ENCODE measurements at places on chromosomes 16 and 17.

DNA sequence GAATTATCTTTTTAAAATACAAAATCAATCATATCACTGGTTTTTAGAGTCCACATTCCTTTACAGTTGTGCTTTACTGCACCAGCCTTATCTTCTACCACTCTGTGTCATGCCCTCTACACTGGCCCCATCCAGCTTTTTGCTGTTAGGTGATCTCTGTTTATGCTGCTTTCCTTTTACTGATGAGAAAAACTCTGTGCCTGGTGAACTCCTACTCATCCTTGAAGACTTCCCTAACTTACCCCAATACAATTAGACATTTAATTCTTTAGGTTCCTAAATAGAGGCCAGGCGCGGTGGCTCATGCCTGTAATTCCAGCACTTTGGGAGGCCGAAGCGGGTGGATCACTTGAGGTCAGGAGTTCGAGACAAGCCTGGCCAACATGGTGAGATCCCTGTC is 64.6 kb downstream of the MRTFB start:
- no peak for DNase-seq

- no peak for DNase-seq
These were observed 29.1 kb downstream of the AKAP1 start for GRCh38 chr17:57114085-57114673.

- DNase-seq = no peak
These were observed 59.6 kb downstream of the HAPSTR1 start for GRCh38 chr16:9151074-9151473.

DNA sequence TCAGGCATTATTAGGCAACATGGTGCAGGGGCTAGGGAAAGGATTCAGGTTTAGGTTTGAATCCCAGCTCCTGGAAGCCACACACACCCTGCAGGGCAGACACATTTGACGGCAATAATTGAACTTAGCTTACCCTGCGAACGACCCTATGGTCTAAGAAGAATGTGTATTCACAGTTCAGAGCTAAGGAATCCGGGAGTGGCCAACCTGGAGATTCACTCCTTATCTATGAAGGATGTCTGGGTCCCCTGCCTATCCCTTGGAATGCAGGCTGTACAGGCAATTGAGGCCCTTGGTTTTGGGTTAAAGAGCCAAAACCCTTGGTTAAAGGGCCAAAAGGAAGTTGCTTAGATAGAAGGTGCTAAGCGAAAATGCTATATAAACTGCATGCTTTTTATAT is 2.9 kb upstream of the SYT17 start:
- DNase-seq = no peak

GRCh38 chr17:73791121-73791520 is 146.9 kb upstream of the SDK2 start:
- no peak for DNase-seq

- no peak for DNase-seq
These were observed 58.3 kb downstream of the B9D1 start for GRCh38 chr17:19304209-19304608.

- peak; percentile 26 for DNase-seq
These were observed 3.9 kb downstream of the SPATA20 start for GRCh38 chr17:50550661-50551432.

DNA sequence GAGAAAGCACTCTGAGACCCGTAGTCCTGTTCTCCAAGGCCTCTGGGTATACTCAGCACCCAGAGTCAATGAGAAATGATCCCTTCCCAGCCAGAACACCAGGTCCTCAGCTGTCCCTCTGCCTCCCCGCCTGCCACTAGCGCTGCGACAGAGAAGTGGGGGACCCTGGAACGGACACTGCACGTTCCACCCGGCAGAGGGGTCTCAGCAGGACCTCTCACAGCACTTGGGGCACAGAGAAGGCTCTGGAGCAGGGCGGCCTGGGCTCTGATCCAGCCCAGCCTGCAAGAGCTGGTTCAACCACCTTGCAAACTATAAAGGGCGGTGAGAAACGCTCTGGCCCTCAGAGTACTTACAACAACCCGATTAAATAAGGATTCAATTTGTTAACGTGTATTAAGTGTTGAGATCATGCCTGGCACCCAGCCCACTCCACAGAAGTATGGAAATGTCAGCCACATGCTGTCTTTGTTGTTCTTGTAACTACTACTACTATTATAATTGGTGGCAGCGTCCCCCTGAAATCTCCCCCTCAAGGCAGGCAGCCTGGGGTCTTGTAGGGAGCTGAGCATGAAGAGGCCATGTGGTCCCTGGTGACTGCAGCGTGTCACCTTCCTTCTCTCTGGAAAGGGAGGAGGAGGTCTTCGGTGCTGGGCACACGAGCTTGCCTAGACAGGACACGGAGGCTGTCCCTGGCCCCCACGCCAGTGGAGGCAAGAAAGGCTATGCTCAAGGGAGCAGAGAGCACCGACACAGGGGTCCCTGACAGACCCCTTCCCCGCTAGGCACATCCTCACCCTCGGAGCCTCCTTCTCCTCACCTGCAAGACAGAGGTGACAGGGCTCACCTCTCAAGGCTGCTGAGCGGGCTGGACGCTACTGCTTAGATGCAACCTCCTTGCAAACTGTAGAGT is 2.4 kb downstream of the OSGIN1 start:
- DNase-seq = no peak

DNA sequence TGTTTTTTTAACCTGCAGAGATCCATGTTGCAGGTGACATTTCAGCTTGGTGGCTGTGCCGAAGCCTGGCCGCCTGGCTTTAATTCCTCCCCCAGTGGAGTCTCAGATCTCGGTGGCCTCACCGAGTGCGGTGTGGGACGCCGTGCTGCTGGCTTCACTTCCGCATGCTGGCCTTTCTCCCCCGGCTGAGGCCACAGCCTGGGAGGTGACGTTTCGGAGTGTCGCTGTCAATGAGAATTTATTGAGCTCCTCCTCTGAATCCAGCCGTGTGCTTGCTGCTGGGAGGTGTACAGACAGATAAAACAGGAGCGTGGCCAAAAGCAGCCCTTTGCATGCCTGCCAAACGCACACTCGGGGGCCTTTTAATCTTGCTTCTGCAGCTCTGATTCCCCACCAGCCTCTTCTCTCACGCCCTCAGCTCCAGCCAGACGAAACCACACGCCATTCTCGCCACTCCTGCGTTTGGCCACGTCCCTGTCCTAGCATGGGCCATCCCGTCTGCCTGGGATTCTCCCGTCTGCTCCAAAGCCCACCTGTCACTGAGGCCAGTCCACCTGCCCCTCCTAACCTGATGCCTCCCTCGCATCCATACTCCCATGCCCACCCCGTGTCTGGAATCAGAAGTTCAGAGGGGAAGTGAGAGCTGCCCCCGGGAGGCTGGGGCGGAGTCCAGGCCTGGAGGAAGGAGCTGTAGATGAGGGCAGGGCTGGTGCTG is 3.6 kb downstream of the GSE1 start:
- no peak for DNase-seq

- DNase-seq = no peak
These were observed 250.8 kb downstream of the C16orf95 start for GRCh38 chr16:87066133-87067002.

GRCh38 chr16:17370223-17370707 is 100.5 kb downstream of the XYLT1 start:
- DNase-seq = no peak

DNA sequence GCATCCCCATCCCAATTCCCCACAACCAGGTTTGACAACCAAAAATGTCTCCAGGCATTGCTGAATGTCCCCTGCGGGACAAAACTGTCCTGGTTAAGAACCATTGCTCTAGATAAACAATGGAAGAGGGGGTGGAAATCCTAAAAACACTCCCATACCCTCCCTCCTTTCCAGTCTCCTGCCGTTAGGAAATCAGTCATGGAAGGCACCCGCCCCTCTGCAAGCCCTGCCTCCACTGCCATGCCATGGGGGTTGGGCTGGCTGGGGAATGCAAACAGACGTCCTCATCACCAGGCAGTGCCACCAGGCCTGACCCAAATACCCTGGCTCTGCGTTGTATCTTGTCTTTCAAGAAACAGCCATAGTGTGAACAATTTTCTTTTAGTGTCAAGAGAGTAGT is 57.5 kb downstream of the CYTH1 start:
- DNase-seq = no peak

DNA sequence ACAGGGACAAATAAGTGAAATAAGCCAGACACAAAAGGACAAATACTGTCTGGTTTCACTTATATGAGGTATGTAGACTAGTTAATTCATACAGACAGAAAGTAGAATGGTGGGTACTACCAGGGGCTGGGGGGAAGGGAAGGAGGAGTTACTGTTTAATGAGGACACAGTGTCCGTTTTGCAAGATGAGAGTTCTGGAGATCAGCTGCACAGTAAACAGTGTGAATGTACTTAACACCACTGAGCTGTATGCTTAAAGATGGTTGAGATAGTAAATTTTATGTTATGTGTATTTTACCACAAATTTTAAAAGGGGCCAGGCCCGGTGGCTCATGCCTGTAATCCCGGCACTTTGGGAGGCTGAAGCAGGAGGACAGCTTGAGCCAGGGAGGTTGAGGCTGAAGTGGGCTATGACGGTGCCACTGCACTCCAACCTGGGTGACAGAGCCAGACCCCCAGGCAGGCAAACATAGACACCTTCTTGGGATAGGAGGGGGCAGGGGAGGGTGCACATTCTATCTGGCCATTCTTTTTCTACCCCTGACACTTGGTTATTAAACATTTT is 23.5 kb downstream of the LRRC75A start:
- DNase-seq = no peak

DNA sequence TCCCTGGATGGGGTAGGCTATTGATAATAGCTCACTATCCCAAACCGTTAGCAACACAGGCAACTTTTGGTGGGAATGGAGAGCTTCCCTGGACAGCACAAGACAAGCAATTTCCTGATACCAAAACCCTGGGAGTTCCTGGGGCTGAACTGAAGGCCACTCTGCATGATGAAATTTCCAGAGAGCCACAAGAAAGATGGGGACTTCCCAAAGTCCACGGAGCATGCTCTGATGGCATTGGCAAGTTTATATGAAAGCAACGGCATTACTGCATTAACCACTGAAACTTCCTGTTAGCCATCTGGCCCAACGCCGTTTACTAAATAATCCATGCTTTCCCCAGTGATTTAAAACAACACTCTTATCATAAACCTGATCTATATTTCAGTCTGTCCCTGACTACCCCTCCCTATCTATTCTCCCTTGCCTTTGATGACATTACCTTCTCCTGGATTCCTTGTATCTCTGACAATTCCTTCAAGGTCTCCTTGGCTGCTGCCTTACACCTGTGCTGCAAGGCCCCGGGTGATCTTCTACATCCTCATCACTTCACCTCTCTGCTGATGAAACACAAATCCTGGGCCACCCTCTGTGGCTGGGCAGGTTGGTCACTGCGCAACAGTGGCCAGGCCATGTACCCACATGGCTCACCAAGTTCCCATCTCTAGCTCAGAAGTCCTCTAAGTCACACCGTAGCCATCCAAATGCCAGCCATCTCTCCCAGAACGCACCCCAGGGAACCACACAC is 108.5 kb upstream of the RCVRN start:
- DNase-seq = no peak

GRCh38 chr17:38741921-38742410 is 6.2 kb downstream of the PCGF2 start:
- DNase-seq = no peak

DNA sequence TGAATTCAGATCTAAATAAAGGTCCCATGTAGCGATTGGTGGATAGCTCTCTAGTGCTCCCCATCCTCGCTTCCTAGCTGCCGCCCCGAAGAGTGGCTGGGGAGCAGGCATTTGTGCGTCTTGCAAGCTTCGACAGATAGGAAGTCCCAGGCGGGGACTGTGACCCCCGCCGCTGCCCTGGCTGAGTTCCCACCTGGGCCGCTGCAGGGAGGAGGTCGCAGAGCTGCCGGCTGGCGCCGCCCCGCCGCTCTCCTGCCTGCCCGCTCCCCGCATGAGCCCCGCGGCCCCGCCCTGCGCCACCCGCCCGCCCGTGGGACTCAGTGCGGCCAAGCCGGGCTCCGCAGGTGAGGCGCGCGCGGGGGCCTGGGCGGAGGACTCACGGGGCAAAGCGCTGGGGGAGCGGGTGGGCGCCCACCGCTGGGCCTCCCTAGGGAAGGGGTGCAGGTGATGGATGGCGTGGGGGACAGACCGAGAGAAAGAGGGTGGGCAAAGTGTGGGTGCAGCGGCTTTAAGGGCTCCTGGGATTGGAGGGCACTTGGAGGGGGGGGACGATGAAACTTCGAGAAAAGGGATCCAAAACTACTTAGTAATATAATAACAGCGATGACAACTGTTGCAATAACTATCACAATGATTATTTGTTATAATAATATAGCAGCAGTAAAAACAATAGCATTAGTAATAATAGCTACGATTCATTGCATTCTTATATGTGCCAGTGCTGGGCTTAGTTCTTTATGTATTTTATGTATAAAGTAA is at the start of gene OTOA:
Gene OTOA (plus strand): TSS at position 80 of the 759 bp plus-strand sequence. CDS start 14,547 bp downstream, outside the sequence.
- DNase-seq = no peak

DNA sequence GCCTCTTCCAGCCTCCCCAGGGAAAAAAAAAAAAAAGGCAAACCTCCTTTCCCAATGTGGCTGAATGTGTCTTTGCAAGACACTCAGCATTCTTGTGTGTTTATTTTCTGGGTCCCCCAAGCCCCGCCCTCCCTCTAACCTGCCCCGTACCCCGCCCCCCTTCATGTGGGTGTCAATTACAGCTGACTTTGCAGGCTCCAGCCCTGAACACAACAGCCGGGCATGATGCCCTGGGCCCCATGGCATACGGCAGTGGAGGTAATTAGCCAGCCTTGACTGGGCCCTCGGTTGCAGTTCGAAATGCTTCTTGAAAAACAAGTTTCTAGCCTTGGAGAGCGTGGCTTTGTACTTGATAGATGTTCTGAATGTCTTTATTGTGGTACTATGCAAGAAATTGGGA is 354.7 kb upstream of the RBFOX1 start:
- DNase-seq = no peak
